GM12864 (cell line): ENCODE measurements at places on chromosomes 2 and 18.

DNA sequence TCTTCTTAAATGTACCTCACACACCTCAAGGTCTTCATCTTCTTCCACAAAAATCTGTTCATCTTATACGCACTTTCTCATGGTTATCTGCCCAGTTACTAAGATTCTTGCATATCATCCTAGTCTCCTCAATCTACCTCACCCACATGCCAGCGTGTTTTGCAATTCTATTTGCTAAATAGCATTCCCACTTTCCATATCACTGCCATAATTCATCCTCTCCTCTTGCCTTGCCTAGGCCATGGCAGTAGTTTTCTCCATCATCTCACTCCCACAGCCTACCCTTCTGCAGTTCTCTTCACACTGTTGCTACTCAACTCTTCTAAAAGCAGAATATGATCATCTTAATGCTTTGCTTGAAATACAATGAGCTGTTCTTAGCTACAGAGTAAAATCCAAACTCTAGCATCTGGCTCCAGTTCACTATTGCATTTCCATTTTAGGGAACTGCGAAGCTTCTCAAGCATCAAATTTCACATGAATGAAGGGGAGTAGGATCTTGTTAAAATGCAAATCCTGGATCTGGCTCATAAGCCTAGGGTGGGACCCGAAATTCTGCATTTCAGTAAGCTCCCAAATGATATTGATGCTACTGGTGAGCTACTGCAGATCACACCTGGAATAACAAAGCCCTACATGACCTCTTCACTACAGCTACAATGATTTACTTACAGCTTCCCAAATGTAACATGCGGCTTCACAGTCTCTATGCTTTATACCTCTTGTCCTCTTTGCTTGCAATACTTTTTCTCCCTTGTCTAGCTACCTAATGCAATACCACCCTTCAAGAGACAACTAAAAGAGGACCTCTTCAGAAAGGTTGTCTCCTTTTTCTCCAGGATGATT is 293.9 kb downstream of the SATB2 start:
- DNase-seq: no peak

DNA sequence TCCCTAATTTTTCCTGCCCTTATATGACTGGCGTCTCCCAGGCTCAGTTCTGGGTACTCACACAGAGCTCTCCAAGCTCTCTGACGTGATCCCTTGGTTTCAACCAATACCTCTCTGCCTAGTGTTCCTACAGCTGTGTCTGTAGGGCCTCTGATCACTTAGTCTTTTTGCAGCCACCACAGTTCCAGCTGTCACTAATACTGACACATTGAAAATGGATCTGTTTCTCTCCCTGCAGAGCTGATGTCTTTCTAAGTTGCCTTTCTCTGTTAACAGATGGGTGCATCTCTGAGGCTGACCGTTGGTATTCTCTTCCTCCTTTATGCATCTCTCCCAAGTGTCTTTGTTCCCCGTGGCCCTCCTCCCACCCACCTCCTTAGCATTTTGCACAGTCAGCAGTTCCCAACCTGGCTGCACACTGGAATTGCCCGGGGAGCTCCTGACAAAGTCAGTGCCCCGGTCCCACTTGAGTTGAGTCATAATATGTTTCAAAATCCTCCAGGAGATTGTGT is 62.5 kb downstream of the CERS6 start:
- DNase-seq: no peak

DNA sequence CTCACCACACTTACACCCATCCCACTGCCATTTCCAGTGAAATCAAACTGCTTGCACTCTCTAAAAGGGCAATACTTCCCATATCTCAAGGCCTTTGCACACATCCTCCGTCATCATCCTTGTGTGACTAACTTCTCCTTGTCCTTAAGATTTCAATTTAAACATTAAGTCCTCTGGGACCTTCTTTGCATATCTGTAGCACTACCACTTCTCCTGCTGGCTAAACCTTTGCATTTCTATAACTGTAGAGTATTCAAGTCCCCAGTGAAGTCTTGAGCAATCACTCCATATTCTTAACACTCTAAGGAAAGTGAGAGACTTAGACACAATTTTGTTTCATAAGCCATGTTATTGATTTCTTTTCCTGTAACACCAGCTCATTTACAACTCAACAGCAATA is 136.8 kb upstream of the EPHA4 start:
- DNase-seq: no peak

GRCh38 chr2:79619976-79620375 is 107.1 kb downstream of the CTNNA2 start:
- no peak for DNase-seq

- DNase-seq: no peak
Measured at GRCh38 chr2:224145751-224146355, 106.8 kb upstream of the SERPINE2 start.

DNA sequence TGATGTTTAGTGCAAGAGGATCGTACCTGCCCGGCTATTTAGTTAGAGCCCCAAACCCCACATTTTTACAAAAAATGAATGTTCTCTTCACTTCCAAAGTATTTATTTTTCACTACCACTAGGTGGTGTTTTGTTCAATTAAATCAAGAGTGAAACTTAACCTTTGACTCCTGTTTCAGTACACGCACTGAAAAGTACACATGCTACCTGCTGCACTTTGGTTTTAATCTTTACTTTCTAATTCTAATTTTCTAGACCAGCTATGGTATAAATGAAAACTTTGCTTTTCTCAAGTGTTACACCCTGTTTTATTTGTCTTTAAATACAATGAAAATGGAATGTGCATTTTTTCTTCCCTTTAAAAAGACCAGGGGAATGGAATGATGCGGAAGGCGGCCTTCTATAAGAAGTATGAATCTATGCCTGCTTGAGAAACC is 31.4 kb upstream of the CHN1 start:
- no peak for DNase-seq

- no peak for DNase-seq
Measured at GRCh38 chr2:226839161-226839560, 3.3 kb downstream of the RHBDD1 start.

GRCh38 chr2:58006256-58006951 is 40.2 kb upstream of the VRK2 start:
- DNase-seq: no peak

DNA sequence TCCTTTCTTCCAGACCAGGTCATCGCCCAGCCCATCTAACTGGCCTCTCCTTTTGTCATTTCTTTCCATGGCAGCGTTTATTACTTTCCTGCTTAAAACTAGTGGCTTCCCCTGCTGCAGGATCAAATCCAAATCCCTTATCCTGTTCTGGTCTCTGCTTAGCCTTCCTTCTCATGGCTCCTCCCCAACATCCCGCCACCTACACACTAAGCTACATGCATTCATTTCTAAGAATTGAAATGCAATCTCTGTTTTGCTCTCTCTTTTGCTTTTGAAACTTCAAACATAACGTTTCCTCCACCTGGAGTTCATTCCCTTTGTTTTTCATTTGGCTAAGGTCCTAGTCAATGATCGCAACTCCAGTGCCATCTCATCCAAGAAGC is 18.0 kb upstream of the DPP4 start:
- no peak for DNase-seq

DNA sequence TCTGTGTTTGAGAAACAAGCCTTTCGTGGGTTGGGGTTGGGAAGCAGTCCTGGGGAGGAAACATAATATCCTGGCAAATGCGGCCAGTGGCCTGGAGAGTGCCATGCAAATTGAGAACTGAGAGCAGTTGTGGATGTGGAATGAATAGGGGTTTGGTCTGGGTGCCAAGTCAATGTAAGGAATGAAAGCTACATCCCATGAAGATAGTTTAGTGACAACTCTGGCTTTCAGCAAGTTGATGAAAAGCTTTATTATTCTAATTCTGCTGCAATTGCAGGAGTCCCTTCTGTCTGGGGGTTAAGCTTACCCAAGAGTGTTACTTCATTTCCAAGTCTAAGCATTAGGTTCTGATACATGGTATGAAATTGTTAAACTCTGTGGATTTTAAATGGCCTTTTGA is 771.6 kb downstream of the DPP10 start:
- no peak for DNase-seq

DNA sequence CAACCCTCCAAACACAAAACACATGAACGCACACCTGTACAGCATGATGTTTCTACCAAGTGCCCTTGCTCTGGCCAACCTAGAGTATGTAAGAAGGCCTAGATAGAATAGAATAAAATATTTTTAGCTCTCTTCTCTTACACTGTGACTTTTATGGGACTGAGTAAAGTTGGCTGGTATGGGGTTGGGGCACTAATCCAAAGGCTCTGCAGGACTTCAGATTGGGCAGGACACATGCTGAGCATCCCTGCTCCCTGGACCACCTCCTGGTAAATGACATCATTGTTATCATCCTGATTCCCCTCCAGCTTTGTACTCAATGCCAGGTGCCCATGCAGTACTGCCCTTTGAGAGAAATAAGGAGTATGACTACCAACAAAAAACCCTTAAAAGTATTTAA is 322.2 kb downstream of the SLC8A1 start:
- no peak for DNase-seq

GRCh38 chr2:73297151-73297559 is 3.8 kb upstream of the EGR4 start:
- DNase-seq: no peak
